Activated naive CD4-positive, alpha-beta T cell (primary cell): ENCODE measurements at places on chromosomes 11 and 22.

DNA sequence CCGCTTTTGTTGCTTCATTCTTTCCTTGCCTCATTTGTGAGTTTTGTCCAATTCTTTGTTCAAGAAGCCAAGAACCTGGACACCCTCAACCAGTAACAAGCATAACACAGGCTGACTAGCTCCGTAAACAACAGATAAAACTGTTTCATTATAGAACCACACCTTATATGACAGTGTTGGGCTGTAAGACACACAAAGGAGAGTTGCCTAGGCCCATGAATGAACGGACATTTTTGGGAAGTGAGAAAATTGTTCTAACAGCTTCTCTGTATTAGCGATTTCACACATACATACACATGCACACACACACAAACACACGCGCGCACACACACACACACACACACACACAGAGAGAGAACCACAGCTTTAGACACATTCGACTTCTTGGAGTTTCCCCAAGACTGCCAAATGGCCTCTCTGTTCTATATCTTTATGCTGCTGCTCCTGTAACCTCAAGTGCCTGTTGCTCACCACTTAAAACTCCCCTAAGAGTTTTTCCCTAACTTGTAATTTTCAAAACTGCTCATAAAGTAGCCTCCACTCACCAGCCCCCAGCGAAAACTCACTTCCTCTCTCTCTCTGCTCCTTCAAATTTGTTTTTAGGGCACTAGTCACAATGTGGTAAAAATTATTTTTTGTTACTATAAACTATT, 35.9 kb downstream of the CTSC start:
- no peak for DNase-seq

DNA sequence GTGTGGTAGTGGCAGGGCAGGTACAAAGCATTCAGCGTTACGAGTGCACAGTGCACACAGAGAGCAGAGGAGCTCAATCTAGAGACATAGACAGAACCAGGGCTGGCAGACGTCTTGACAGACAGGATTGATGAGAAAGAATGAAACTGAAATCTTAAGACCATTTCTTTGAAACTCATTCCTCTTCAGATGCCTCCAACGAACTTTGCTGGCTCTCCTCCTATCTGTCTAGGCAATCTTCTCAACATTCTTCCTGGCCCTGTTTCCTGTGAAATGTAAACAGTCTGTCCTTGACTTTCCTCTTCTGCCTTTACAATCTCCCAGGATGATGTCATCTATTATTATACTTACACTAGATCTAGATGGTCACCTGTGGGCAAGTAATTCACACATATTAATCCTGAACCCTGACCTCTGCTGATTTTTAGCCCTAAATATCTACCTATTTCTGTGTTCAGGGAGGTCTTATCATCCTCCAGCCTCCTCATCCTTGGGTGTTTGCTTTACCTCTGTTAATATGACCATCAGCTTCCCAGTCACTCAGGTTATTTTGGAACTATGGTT, 119.5 kb downstream of the ENTHD1 start:
- DNase-seq: no peak

DNA sequence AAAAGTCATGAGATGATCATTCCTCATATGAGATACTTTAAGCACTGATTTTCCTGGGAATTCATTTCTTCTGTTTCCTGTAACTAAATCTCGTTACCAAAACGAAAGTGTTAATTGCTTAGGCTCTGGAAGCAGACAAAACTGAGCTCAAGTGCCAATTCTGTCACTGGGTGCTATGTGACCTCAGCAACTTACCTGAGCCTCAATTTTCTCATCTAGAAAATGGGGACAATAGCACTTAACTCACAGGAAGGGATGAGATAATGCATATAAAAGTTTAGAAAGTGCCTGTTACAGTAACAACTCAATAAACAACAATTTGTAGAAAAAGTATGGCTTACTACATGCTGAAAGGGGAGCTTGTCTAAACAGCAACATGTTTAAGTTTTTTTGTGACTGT, 170.2 kb upstream of the MTMR2 start:
- no peak for DNase-seq

DNA sequence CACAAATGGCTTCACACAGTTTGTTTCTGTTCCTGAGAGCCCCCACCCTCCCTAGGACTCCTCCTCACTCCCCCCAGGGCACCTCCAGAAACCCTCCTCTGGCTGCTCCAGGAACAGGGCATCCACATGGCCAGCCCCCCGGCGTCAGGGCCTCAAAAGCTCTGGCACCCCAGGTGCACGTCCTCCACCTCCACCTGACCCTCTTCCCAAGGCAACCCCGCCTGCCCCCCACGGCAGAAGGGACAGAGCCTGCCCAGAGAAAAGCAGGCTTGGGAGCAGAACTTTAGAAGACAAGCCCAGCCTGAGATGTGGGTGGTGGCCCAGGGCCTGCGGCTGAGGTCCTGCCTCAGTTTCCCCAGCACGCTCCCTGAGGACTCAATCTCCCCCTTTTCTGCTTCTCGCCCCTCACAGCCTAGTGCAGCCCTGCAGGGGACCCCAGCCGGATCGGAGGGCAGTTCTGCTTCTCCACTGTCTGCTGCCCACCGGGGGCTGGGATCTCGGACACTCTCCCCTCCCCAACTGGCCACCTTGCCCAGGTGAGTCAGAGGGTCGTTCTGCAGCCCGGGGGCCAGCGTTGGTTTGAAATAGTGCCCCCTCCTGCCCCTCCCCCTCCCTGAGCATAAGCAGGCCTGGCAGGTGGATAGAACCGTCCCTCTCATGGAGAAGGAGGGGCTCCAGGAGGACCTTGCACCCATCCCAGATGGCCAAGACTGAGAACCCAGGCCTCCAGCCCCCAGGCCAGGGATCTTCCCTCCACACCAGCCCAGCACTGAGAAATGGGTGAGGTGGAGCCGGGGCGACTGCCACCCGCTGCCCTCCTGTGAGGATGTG, 2.4 kb upstream of the TRABD start:
- DNase-seq: no peak
